CD8-positive, alpha-beta memory T cell (primary cell): ENCODE measurements at places on chromosomes 7 and 10. TPM values are rescaled to one million over a fixed set of nuclear protein-coding genes. Genes with fewer than 3 reads are reported as not detected.

ZNF467 gene
- total RNA-seq = not detected

GLI3 gene
- 0.44 TPM for total RNA-seq

C7orf57 gene
- total RNA-seq = 0.92 TPM

IKZF1 gene
- 225 TPM for total RNA-seq

SEMA3D gene
- total RNA-seq = not detected

INA gene
- 0.94 TPM for total RNA-seq

DNA sequence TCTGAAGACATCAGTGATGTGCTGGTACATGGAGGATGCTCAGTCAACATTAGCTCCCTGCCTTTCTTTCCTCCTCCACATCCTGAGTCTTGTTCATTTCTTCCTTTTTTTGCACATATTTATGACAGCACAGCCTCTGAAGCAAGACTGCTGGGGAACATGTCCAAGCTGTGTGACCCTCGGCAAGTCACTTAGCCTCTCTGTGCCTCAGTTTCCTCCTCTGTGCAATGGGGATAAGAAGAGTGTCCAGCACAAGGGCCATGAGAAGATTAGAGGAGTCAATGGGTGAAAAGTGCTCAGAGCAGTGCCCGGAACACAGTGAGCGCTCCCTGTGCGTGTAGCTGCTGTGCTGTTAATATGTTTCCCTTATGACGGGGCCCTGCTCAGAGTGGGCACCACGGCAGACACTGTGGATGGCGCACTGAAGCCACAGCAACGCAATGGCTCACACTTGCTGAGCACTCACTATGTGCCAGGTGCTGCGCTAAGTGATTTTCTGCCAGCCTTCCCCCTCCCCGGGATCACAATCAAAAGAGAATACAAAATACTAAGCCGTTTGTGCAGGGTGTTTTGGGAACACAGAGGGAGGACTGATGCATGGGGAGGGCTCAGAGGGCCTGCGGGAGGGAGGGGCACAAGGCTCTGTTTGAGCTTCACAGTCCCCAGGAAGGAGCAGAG is 28.7 kb downstream of the ZCCHC24 start:
- no peaks in the 10 kb centered on the region for H3K27me3 ChIP-seq
- no peaks in the 10 kb centered on the region for H3K36me3 ChIP-seq
- DNase-seq = no peak
- H3K4me3 ChIP-seq = no peak overlapping the region
- H3K27ac ChIP-seq = no peak overlapping the region

GRCh38 chr7:86947929-86948328 is 111.5 kb downstream of the ELAPOR2 start:
- DNase-seq = no peak
- no peaks in the 10 kb centered on the region for H3K27me3 ChIP-seq

DNA sequence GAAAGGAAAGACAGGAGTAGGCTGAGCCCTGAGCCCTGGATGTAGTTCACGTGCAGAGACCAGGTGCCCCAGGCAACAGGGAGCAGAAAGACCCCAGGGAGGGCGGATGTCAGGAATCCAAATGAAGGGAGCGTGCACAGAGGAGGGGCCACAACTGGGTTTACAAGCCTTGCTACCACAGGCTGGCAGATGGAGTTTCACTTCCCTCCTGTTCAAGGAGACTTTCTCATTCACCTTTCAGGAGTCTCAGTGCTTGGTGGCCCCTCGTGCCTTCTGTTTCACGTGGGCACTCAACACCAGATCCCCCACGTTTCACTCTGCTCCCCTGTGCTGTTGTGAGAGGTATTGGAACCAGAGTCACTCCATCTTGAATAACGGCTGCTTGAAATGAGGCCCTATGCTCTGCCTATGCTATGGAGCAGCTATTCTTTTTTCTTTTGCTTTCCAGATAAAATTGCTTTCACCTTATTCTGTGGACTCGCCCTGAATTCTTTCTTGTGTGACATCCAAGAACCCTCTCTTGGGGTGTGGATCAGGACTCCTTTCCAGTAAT is 601.4 kb upstream of the IGFBP3 start:
- no peaks in the 10 kb centered on the region for H3K27me3 ChIP-seq
- DNase-seq = no peak
- H3K27ac ChIP-seq = no peak overlapping the region
- no peak overlapping the region for H3K4me3 ChIP-seq

GRCh38 chr10:44873160-44873559 is 38.0 kb upstream of the TMEM72 start:
- no peaks in the 10 kb centered on the region for H3K4me1 ChIP-seq
- H3K4me3 ChIP-seq = no peak overlapping the region
- no peak overlapping the region for H3K27ac ChIP-seq

DNA sequence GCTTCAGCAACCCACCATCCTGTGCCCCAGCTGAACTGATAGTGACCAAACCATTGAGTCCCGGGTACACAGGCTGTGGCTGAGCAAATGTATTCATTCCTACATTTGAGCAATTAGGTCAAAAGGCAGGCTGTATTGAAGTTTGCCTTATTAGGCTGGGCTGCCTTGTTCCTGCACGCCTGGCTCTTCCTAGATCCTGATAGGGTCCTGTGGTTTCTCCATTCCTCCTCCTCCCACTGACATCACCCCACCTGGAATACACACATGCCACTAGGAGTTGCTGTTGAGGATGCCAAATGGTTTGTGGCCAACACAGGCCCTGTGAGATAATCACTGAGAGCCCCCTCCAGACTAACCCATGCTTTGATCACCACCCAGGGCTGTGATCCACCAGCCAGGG is 66.4 kb upstream of the FGFR2 start:
- no peaks in the 10 kb centered on the region for H3K4me1 ChIP-seq
- no peaks in the 10 kb centered on the region for H3K36me3 ChIP-seq
- H3K27me3 ChIP-seq = no peaks in the 10 kb centered on the region
- H3K4me3 ChIP-seq = no peak overlapping the region

DNA sequence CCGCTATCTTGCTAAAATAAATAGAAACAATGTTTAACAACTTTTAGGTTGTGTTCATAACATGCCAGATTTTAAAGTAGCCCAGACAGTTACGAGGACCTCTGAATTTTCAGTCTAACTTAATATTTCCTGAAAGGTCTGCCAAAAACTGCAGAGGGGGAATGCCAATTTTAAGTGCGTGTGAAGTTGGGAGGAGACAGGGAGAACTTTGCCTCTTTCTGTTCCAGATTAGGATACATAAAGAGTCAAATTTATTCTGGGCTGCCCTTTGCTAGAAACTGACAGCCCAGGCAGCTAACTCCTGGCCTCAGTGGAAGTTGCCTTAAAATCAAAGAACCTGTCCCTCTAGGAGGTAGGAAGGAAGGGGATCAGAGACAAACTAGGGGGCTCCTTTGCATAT is 52.3 kb upstream of the PIP4K2A start:
- no peaks in the 10 kb centered on the region for H3K4me1 ChIP-seq
- no peaks in the 10 kb centered on the region for H3K27me3 ChIP-seq
- H3K27ac ChIP-seq = no peak overlapping the region
- no peaks in the 10 kb centered on the region for H3K36me3 ChIP-seq
- DNase-seq = no peak

GRCh38 chr10:131909014-131909808 is 8.4 kb downstream of the PPP2R2D start:
- peaks cover 73% of the 10 kb centered on the region for H3K4me1 ChIP-seq
- H3K36me3 ChIP-seq = peaks cover 10% of the 10 kb centered on the region
- no peaks in the 10 kb centered on the region for H3K27me3 ChIP-seq
- peak overlapping the region; percentile 33 for H3K4me3 ChIP-seq
- no peak for DNase-seq
- no peak overlapping the region for H3K27ac ChIP-seq

GRCh38 chr10:80599424-80599847 is 61.7 kb downstream of the SH2D4B start:
- no peak overlapping the region for H3K4me3 ChIP-seq
- no peaks in the 10 kb centered on the region for H3K36me3 ChIP-seq
- peak; percentile 15 for DNase-seq
- H3K27me3 ChIP-seq = no peaks in the 10 kb centered on the region
- H3K27ac ChIP-seq = no peak overlapping the region

- H3K4me1 ChIP-seq = peaks cover 5% of the 10 kb centered on the region
- no peak overlapping the region for H3K27ac ChIP-seq
- no peak for DNase-seq
- H3K4me3 ChIP-seq = no peak overlapping the region
- H3K36me3 ChIP-seq = no peaks in the 10 kb centered on the region
- no peaks in the 10 kb centered on the region for H3K27me3 ChIP-seq
Observed at GRCh38 chr10:119602241-119603095, 5.7 kb upstream of the TIAL1 start.

GRCh38 chr7:50733552-50733951 is 49.1 kb downstream of the GRB10 start:
- H3K4me1 ChIP-seq = no peaks in the 10 kb centered on the region
- H3K27me3 ChIP-seq = no peaks in the 10 kb centered on the region
- no peak overlapping the region for H3K4me3 ChIP-seq

DNA sequence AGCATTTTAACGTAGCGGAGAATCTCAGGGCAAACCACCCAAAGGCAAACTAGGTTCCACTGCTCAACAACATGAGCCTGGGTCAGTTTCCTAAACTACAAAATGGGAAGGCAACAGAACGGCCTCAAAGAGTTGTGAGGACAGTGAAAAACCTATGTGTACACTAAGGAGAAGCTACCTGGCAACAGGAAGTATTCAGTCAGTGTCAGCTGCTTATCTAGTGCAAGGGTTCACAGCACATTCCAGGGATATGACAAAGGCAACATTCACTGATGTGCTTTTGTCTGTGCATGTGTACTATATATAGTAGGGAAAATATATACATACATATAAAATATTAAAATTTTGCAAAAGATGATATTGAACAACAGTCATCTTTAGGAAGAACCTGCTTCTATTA is 17.2 kb downstream of the NUDCD3 start:
- H3K4me1 ChIP-seq = peaks cover 11% of the 10 kb centered on the region
- no peaks in the 10 kb centered on the region for H3K27me3 ChIP-seq
- DNase-seq = no peak
- H3K4me3 ChIP-seq = no peak overlapping the region
- H3K36me3 ChIP-seq = peaks cover 19% of the 10 kb centered on the region

DNA sequence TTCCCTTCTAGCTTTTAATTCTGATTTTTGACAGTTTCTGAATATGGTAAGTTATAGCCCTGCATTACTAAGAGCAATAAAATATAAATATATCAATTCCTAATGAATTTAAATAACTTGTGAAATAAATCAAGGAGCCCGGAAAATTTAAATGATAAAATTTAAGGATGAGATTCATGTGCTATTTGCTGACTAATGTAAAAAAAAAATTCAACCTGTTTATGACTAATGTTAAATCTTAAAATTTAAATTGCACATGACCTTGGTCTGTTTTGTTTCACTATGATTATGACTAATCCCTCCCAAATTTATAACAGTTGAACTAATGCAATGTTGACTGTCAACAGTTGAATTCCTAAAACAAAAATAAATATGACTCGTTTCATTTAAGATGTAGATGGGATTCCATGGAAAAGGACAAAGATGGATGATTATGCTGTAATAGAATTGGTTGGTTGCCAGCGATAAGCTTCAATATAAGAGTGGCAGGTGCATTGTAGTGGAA is 419.9 kb downstream of the NRG3 start:
- DNase-seq = no peak
- no peaks in the 10 kb centered on the region for H3K27me3 ChIP-seq
- H3K4me3 ChIP-seq = no peak overlapping the region
- no peaks in the 10 kb centered on the region for H3K4me1 ChIP-seq
